Lower lobe of right lung (tissue), 2 donors: ENCODE measurements at places on chromosomes 7 and 10. TPM values are rescaled to one million over a fixed set of nuclear protein-coding genes. Genes with fewer than 3 reads are reported as not detected.

- peaks cover 10% of the 10 kb centered on the region for H3K36me3 ChIP-seq
- peak overlapping the region; percentile 41 for H3K27ac ChIP-seq
- no peak for DNase-seq
- peaks cover 13% of the 10 kb centered on the region for H3K4me1 ChIP-seq
- no peaks in the 10 kb centered on the region for H3K27me3 ChIP-seq
Observed at GRCh38 chr10:103637927-103638557, 144.5 kb downstream of the NEURL1 start.

DNA sequence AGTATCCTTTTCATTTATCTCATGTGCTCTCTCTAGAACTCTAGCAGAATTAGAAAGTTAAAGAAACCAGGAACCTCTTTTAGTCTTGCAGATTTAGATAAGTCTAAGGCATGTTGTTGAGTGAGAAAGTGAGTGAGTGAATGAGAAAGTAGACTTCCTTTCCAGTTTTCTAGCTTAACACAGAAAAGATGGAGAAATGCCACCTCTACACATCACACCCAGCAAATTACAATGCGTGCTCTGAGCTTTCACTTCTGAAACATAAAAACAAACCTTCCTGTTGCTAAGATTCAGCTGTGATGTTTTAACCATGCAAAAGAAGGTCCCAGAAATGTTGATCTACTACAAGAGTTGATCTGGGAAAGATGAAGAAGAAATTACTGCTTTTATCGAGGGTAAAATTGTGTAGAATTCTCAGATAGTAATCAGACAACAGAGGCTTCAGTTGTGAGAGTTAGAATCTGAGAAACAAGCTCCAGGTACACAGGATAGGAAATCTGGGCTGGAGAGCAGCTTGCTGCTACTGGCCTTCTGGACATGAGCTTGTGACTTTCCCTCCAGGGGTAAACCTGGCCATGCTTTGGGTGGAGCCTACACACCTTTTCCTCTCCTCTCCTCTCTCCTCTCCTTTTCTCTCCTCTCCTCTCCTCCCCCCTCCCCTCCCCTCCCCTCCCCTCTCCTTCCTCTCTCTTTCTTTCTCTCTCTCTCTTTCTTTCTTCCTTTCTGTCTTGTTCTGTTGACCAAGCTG lies 4.6 kb downstream of the CYP3A5 start:
- DNase-seq, result no peak
- no peak overlapping the region for H3K27ac ChIP-seq
- H3K36me3 ChIP-seq, result peaks cover 17% of the 10 kb centered on the region
- H3K4me3 ChIP-seq, result no peak overlapping the region
- H3K27me3 ChIP-seq, result no peaks in the 10 kb centered on the region
- peaks cover 5% of the 10 kb centered on the region for H3K4me1 ChIP-seq

DNA sequence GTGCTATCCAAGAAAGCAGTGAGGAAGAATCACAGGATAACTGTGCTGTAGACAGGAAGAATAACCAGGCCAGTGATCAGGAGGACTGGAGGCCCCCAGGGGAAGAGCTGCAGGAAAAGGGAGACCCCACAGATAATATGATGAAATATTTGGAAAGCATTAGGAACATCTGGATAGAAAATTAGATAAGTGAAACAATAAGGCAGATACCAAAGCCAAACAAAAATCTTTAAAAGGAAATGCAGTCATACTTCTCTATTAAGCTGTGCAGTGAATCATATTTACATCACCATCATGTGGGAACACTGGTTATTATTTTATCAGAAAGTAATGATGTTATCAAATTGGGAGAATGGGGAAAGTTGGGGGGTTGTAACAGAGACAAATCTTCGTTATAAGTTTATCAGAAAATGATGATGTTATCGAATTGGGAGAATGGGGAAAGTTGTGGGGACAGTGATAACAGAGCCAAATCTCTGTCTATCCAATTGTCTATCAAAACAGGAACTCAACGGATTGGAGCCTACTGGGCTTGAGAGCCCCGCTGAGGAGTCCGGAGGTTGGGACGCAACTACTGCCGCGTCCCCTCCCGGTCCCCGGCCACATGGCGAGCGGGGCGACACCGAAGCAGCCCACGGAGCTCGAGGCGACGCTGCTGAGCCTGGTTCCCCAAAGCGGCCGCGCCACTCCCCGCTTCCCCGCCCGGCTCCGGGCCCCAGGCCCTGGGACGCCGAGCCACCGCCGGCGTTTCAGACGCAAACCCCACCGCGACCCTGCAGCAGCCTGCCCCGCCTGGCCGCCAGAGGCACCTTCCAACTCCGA lies 14.0 kb upstream of the RALA start:
- DNase-seq, result peak; percentile 57
- H3K4me1 ChIP-seq, result peaks cover 16% of the 10 kb centered on the region
- peak overlapping the region; percentile 87 for H3K27ac ChIP-seq
- no peaks in the 10 kb centered on the region for H3K27me3 ChIP-seq
- no peaks in the 10 kb centered on the region for H3K36me3 ChIP-seq

DNA sequence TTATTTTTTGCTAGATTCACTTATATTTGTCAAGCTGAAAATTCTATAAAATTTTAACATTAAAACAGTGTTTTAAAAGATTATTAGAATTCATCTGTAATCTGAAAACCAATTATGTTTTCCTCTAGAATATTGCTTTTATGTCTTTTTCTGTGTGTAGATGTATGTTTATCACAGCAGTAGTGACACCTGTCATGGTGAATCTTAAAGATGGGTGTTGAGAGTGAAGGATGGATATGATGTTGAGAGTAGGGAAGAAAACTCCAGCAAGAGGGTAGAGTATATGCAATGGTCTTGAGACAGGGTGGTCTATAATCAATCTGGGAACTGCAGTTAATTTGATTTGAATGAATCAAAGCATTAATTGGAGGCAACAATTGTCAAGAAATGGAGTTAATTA lies 336.9 kb upstream of the CDC14C start:
- no peak overlapping the region for H3K4me3 ChIP-seq
- no peaks in the 10 kb centered on the region for H3K27me3 ChIP-seq
- DNase-seq, result no peak
- H3K27ac ChIP-seq, result no peak overlapping the region
- H3K36me3 ChIP-seq, result no peaks in the 10 kb centered on the region
- H3K4me1 ChIP-seq, result no peaks in the 10 kb centered on the region

- H3K4me3 ChIP-seq, result no peak overlapping the region
- H3K4me1 ChIP-seq, result peaks cover 9% of the 10 kb centered on the region
- H3K27ac ChIP-seq, result no peak overlapping the region
- no peaks in the 10 kb centered on the region for H3K36me3 ChIP-seq
- H3K27me3 ChIP-seq, result no peaks in the 10 kb centered on the region
Observed at GRCh38 chr10:50636618-50637579, 13.1 kb upstream of the SGMS1 start.

DNA sequence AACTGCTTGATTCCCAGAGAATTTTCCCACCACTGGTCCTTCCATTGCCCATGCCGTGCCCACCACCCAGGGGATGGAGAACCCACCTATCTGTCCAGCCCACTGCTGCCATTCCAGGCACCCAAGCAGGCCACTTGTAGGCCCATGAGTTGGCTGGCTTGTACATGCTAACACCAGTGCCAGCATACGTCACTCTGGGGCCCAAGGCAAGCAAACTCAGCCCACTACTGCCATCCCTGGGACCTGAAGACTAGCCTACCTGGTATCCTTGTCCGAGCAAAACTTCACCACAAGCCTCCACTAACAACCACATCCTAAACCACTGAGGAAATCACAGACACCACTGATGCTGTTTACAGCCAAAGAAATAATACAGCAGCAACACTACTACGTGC lies 44.7 kb upstream of the CDK6 start:
- H3K4me3 ChIP-seq, result no peak overlapping the region
- H3K27ac ChIP-seq, result no peak overlapping the region

DNA sequence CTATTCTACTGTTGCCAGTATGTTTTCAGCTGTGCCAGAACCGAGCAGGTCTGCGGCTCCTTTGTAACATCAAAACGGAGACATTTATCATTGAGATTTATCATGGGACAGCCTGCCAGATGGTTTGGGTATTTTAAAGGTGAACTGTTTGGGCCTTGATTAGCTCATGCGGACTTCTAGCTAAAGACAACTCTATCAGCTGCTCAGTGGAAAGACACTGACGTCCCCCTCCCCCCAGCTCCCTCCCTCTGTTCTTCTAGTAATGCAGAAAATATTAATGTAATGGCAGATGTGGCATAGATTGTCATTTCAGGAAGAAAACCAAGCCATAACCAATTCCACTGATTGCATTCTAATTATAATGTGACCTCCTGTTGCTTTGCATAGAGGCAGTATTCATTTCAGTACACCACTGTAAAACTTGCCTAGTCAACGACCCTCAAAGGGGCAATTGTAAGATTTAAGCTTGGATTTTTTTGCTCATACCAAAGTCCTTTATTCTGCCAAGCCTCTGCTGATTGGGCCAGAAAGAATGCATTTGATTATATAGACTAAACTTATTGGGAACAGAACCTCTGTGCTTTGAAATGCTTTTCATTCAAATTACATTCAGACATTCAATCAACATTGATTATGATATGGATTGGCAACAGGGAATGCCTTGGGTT lies 966.8 kb downstream of the LRMDA start:
- H3K4me1 ChIP-seq, result no peaks in the 10 kb centered on the region
- H3K27me3 ChIP-seq, result no peaks in the 10 kb centered on the region
- no peaks in the 10 kb centered on the region for H3K36me3 ChIP-seq
- no peak overlapping the region for H3K4me3 ChIP-seq
- DNase-seq, result no peak

GRCh38 chr7:29248713-29249382 lies 54.3 kb downstream of the CHN2 start:
- no peaks in the 10 kb centered on the region for H3K27me3 ChIP-seq
- H3K4me3 ChIP-seq, result no peak overlapping the region
- no peaks in the 10 kb centered on the region for H3K36me3 ChIP-seq

DNA sequence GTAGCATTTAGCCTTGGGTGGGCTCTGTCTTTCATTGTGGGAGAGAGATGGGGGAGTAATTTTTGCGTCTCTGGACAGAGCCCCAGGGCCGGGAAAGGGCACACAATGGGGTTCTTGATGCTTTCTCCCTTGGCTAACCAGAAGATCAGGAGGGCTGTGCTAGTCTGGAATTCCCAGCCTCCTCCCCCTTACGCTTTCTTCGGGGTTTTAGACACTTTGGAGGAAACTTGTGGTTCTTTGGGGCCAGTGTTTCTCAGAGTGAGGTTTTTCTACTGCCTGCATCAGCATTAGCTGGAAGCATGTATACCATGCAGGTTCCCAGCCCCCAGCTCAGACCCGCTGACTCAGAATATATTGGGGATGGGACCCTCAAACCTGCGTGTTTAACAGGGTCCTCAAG lies 7.0 kb downstream of the NEURL1 start:
- H3K36me3 ChIP-seq, result no peaks in the 10 kb centered on the region
- no peaks in the 10 kb centered on the region for H3K4me1 ChIP-seq
- DNase-seq, result no peak
- no peak overlapping the region for H3K4me3 ChIP-seq
- H3K27ac ChIP-seq, result no peak overlapping the region

DNA sequence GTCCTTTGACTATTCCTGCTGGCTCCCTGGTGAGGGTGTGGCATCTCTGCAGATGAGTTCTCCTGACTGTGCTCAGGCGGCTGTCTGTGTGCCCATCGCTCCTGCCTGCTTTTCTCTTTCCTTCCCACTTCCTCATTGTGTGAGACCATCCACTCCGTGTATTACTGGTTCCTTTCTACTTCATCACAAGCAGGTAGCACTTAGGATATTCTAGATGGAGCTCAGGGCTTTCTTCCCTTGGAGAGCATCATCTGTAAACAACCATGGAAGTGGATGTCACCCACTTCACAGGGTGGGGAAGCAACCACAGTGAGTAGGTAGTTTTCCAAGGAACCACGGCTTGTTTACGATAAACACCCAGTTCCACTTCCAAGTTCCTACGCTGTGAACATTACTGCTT lies 15.7 kb downstream of the DNAJB6 start:
- no peaks in the 10 kb centered on the region for H3K27me3 ChIP-seq
- DNase-seq, result no peak
- peaks cover 3% of the 10 kb centered on the region for H3K36me3 ChIP-seq

- no peaks in the 10 kb centered on the region for H3K36me3 ChIP-seq
- DNase-seq, result no peak
- no peaks in the 10 kb centered on the region for H3K4me1 ChIP-seq
- no peaks in the 10 kb centered on the region for H3K27me3 ChIP-seq
- no peak overlapping the region for H3K27ac ChIP-seq
Observed at GRCh38 chr7:51014811-51015210, 232.1 kb upstream of the GRB10 start.

- H3K27me3 ChIP-seq, result no peaks in the 10 kb centered on the region
- H3K36me3 ChIP-seq, result no peaks in the 10 kb centered on the region
- no peak overlapping the region for H3K27ac ChIP-seq
- no peak for DNase-seq
- peaks cover 11% of the 10 kb centered on the region for H3K4me1 ChIP-seq
Observed at GRCh38 chr7:88321694-88322093, 15.0 kb upstream of the STEAP4 start.

GRCh38 chr7:123655614-123656013 lies at the start of gene LMOD2:
Gene LMOD2 (plus strand): TSS chr7:123655866. CDS start chr7:123655964, 98 bp downstream.
- H3K4me1 ChIP-seq, result no peaks in the 10 kb centered on the region
- DNase-seq, result no peak
- H3K4me3 ChIP-seq, result no peak within 1 kb of the TSS
- H3K36me3 ChIP-seq, result no peaks in the 10 kb centered on the region

- peaks cover 31% of the 10 kb centered on the region for H3K4me1 ChIP-seq
- no peaks in the 10 kb centered on the region for H3K27me3 ChIP-seq
- H3K36me3 ChIP-seq, result no peaks in the 10 kb centered on the region
Observed at GRCh38 chr10:114538181-114538906, 119.7 kb downstream of the ABLIM1 start.

- no peak overlapping the region for H3K4me3 ChIP-seq
- no peak for DNase-seq
- H3K27me3 ChIP-seq, result no peaks in the 10 kb centered on the region
Observed at GRCh38 chr7:47636433-47637175, 54.7 kb upstream of the TNS3 start.

- peaks cover 7% of the 10 kb centered on the region for H3K4me1 ChIP-seq
- H3K27me3 ChIP-seq, result no peaks in the 10 kb centered on the region
- no peak overlapping the region for H3K4me3 ChIP-seq
- no peaks in the 10 kb centered on the region for H3K36me3 ChIP-seq
- no peak for DNase-seq
Observed at GRCh38 chr10:4001811-4002210, 216.8 kb upstream of the KLF6 start.

GRCh38 chr7:80783678-80784327 lies 135.0 kb downstream of the SEMA3C start:
- no peak for DNase-seq
- H3K4me3 ChIP-seq, result no peak overlapping the region
- no peaks in the 10 kb centered on the region for H3K36me3 ChIP-seq
- no peaks in the 10 kb centered on the region for H3K27me3 ChIP-seq

GRCh38 chr10:101710059-101710695 lies 15.2 kb upstream of the FBXW4 start:
- H3K27me3 ChIP-seq, result peaks cover 14% of the 10 kb centered on the region
- no peaks in the 10 kb centered on the region for H3K4me1 ChIP-seq
- H3K4me3 ChIP-seq, result no peak overlapping the region
- no peaks in the 10 kb centered on the region for H3K36me3 ChIP-seq
- H3K27ac ChIP-seq, result no peak overlapping the region

- DNase-seq, result no peak
- no peaks in the 10 kb centered on the region for H3K36me3 ChIP-seq
- H3K4me3 ChIP-seq, result no peak overlapping the region
- H3K27ac ChIP-seq, result no peak overlapping the region
- H3K27me3 ChIP-seq, result peaks cover 31% of the 10 kb centered on the region
- H3K4me1 ChIP-seq, result no peaks in the 10 kb centered on the region
Observed at GRCh38 chr10:110637558-110638053, 6.5 kb upstream of the RBM20 start.

Gene ANKRD30A
- total RNA-seq, result not detected

Gene C7orf57
- 1.6 TPM for total RNA-seq

Gene TRPV5
- total RNA-seq, result not detected

Gene MACROH2A2
- 6.6 TPM for total RNA-seq

Gene SPDYE1
- not detected for total RNA-seq

Gene PRPF18
- total RNA-seq, result 22.5 TPM

Gene ARHGEF35
- total RNA-seq, result 10.3 TPM

Gene RBAK
- 10.4 TPM for total RNA-seq

Gene OPN1SW
- not detected for total RNA-seq

Gene ATG9B
- 0.38 TPM for total RNA-seq
